NCI-H446 treated with DMSO at 0.1 percent for 48 hours (cell line): ENCODE measurements at places on chromosomes 5 and 9.

GRCh38 chr9:99253772-99254431 is 31.8 kb downstream of the SEC61B start:
- no peak for DNase-seq

DNA sequence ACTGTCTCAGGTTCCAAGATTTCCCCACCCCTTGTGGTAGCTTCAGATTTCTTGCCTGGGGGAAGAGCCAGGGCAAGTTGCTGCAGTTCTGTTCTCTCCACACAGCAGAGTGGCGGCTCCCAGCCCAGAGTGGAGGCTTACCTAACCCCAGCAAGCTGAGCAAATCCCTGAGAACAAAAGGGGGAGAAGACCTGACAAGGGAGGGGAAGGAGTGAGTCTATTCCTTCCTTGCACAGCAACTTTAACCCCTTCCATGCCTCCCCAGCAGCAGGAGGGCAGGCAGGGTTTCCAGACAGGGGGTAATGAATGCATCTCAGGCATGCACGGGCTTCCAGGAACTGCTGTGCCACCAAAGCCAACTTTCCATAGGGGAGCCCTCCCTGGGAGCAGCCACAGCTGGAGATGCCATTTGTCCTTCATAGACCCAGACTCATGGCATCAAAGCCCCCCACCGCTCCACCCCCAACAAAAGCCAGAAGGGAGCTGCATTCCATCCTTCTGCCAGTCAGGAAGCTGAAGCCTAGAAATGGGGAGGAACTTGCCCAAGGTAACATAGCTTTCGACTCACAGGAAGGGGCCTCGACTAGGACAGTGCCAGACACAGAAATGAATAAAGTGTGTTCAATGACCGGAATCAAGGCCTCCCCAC is 28.8 kb upstream of the FAT2 start:
- DNase-seq = no peak

- DNase-seq = no peak
Measured at GRCh38 chr5:94815313-94816039, 197.0 kb downstream of the SLF1 start.

- no peak for DNase-seq
Measured at GRCh38 chr5:5881294-5881693, 458.8 kb downstream of the ICE1 start.
